RKO (cell line): ENCODE measurements at places on chromosomes 2 and 18.

- no peak for DNase-seq
These were observed 380.4 kb downstream of the CLIP4 start for GRCh38 chr2:29495536-29496060.

DNA sequence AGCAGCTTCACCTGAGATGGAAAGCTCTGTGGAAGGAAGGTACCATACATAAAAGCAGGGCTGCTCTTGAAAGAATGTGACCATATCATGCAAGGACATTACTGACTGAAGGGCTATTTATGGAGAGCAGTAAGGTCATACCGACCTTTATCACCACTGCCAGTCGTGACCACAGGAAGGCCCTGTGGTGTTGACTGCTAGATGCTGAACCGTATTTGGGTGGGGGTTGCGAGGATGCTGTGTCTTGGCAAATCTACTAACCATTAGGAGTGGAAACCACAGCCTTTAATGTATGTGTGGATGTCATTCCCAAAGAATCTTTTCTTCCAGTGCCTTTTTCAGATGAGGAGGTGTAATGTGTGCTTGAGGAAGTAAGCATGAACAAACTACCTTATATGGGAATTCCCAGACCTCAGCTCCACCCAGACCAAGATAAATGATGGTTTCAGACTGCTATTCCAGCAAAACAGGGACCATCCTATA is 60.8 kb downstream of the LIMS1 start:
- DNase-seq, result peak; percentile 5

GRCh38 chr2:196902828-196903227 is 23.7 kb downstream of the PGAP1 start:
- DNase-seq, result no peak

DNA sequence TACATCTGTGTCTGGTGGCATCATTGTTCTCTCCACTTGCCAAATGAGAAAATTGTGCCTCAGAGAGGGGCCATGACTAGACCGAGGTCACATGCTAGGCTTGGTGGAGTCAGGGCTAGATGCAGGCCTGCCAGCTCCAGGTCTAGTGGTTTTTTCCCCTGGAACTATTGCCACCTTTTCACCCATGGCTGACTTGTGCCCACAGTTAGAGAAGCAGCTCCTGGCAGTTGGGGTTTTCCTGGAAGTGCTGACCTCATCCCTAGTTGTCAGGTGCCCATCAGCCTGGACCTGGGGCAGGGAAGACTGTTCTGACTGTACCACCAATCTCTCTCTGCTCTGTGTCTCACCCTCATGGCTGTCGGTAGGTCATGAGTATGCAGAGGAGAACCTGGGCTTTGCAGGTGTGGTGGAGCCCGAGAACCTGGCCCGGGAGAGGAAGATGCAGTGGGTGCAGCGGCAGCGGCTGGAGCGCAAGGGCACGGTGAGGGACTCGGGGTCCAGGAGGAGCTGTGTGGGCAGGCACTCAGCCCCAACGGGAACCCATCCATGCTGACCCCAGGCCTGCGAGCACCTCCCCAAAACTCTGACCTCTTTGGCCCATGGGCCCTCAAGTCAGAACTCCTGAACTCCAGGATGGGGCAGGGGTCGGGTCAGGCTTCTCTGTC is 12.4 kb upstream of the CATIP start:
- no peak for DNase-seq

- no peak for DNase-seq
These were observed 233.4 kb downstream of the WDR7 start for GRCh38 chr18:56884511-56884910.

DNA sequence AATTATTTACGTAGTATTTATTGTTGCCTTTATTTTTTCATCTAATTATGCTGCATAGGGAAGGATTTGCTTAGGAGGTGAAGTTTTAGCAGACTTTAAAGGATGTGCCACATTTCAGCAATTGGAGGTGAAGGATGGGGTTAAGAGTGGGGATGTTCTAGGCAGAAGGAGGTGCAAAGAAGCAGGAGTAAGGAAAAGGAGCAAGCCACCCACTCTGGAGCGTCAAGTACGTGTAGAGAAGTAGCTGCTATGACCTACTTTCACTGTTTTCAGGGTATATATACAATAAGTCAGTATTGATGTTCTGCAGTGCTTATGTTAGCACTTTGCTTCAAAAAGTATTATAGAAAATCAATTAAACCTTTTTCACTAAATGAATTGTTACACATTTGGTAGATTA is 34.4 kb downstream of the ITGAV start:
- no peak for DNase-seq

- DNase-seq, result no peak
These were observed 136.1 kb downstream of the TMEM200C start for GRCh38 chr18:5759194-5759593.

GRCh38 chr2:75607400-75607798 is 39.2 kb upstream of the MRPL19 start:
- no peak for DNase-seq

DNA sequence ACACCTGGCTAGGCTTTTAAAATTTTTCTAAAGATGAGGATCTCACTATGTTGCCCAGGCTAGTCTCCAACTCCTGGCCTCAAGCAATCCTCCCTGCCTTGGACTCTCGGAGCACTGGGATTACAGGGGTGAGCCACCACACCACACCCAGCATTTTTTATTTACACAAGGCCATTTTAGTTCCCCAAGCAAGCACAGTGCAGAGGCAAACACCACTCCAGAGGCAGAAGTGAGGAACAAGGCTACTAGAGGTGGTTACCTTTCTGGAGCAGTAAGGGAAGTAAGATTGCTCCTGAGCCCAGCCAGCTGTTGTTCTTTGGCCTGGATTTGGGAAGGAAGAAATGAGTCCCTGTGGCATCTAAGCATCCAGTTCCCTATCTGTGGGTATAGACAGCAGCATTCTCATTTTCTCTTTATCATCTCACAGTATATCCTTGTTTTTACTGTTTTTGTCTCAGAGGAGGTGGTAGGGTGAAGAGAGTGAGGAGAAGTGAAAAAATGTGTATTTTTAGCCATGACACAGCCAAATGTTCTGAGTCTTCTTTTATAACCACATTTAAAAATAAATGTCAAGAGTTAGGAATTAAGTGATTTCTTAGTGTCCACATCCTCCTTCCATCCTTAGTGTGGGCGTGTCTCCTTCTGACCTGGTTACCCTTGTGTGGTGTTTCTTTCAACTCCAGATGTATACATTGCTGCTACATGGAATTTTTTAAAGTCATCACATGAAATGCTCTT is 10.5 kb upstream of the TTC39C start:
- no peak for DNase-seq

DNA sequence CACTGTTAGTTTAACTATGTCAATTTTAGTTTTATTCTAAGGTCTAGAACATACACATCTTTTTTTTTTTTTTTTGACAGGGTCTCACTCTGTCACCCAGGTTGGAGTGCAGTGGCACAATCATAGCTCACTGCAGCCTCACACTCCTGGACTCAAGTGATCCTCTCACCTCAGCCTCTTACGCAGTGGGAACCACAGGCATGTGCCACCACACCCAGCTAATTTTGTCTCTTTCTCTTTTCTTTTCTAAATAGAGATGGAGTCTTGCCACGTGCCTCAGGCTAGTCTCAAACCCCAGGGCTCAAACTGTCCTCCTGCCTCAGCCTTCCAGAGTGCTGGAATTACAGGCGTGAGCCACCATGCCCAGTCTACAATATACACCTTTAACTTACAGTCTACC is 69.5 kb upstream of the CHRNA1 start:
- DNase-seq, result no peak

GRCh38 chr2:178072383-178073301 is at the start of gene PDE11A:
Gene PDE11A, minus strand, starts transcription at chr2:178072777. Its CDS starts 340 bp downstream, at chr2:178072437.
- DNase-seq, result peak; percentile 94

GRCh38 chr2:88949336-88949735 is 257.9 kb downstream of the RPIA start:
- DNase-seq, result no peak
